ENCODE measurements at places on chromosomes 7 and 10. TPM values are rescaled to one million over a fixed set of nuclear protein-coding genes. Genes with fewer than 3 reads are reported as not detected.

DNA sequence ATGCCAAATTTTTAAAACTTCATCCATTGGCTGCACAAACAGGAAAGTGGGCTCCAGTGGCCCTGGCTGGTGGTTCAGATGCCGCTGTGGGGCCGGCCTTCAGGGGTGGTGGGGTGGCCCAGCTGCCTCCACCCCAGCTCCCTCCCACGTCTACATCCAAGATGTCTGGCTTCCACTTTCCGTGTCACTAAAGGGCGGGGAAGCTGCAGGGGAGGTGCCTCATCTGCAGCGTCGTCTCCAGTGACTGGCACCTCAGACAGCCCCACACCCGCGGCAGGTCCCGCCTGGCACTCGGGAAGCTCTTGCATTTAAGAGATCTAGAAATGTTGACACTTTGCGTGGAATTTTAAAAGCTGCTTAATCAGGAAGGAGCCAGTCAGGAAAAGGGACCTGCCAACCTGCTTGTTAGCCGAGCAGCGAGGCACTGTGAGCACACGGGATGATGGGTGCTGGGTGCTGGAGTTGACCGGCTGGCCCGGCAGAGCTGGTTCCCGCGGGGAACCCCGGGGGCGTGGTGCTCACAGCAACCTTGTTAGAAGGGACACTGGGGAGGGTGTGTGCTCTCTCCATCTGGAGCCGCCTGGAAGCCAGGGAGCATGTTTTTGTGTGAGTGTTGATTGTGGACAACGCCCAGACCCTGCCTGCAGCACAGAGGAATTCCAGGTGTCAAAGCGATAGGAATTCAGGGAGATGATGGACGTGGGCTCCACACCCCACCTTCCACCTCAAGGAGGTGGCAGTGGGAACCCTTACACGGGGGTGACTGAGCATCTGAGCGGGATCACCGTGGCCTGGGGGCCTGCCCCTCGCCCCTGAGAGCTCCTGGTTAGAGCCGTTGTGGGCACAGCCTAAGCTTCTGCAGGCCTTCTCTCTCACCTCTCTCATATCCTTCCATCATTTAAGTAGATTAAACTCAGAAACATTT lies 320.5 kb downstream of the PTPRN2 start:
- DNase-seq = no peak

The PNLIP gene
- total RNA-seq = 1.1 TPM

The FAM25G gene
- total RNA-seq = not detected

GRCh38 chr7:460374-461116 lies 59.1 kb downstream of the PDGFA start:
- peak; percentile 12 for DNase-seq

The NUTM2E gene
- total RNA-seq = not detected
